ENCODE measurements at places on chromosomes 6 and 20. TPM values are rescaled to one million over a fixed set of nuclear protein-coding genes. Genes with fewer than 3 reads are reported as not detected.

DNA sequence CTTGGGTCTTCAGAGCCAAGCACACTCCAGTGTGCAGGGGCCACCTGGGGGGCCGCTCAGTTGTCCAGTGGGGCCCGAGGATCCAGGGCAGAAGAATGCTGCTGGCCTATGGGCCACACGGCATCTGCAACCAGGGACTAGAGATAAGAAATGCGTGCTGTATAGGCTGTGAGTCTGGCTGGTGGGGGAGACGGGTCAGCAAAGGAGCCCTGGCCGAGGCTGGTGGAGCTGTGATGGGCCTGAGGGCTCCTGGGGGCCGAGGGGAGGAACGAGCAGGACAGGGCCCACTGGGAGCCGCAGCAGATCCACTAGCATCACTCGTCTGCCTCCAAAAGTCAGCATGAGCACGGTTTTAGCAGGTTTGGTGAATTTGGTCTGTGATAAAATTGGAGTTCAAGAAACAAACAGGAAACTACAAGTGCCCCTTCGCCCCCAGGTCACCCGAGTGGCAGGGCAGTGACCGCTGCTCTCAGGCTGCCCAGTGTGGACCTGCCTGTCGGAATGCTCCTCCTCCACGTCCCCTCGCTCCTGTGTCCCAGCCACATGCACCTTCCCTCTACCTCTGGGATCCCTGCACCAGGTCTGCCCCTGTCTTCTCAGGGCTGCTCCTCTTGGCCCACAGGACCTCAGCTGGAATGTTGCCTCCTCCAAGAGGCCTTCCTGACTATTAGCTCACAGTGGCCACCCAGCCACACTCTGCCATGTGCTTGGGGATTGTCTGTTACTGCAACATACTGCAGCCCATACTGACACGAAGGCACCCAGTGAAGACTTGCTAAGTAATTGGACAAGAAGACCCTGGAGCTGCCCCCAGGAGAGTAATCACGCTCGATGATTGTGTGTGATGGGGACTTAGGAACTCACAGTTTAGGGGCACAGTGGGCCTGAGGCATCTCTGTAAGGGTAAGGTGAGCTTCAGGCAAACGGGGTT, 10.9 kb downstream of the ACSS1 start:
- no peaks in the 10 kb centered on the region for H3K27me3 ChIP-seq
- H3K27ac ChIP-seq, result no peak overlapping the region
- H3K4me1 ChIP-seq, result no peaks in the 10 kb centered on the region
- H3K36me3 ChIP-seq, result no peaks in the 10 kb centered on the region

- H3K4me3 ChIP-seq, result no peak overlapping the region
- H3K27me3 ChIP-seq, result no peaks in the 10 kb centered on the region
- H3K36me3 ChIP-seq, result no peaks in the 10 kb centered on the region
- H3K27ac ChIP-seq, result no peak overlapping the region
Measured at GRCh38 chr20:21548390-21549035, 34.6 kb upstream of the NKX2-2 start.

The STK38 gene
- total RNA-seq, result 38.0 TPM

DNA sequence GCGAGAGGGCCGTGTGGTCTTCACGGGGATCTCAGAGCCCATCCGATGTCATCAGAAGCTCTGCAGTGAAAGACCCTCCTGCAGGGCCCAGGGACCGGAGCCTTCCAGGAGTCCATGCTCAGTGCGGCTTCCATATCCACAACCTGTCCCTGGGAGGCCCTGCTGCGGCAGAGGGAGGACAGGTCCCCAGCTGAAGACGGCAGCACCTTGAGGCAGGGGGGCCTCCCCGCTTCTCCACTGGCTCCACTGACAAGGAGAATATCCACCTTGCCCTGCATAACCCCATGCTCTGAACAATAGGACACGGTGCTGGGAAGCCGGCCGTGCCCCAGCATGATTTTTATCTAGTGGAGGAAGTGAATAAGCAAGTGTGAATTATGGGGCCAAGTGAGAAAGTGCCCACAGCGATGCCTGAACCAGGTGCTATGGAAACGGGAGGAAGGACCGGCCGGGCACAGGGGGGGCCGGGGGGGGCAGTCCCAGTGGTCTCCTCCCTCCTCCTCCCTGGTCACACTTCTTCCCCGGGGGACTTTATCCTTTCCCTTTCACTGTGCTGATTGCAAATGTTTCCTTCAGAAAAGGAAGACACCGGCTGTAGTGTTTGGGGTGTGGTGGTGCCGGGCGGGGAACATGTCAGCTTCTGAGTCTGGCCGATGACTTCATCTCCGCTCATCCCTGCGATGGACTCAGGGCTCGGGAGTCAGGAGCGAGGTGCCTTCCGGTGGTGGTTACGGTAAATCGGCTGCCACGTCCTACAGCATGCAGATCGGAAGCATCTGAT, 225.1 kb downstream of the ERMARD start:
- no peaks in the 10 kb centered on the region for H3K27me3 ChIP-seq
- no peaks in the 10 kb centered on the region for H3K36me3 ChIP-seq
- no peaks in the 10 kb centered on the region for H3K4me1 ChIP-seq

The GPR63 gene
- 0.44 TPM for total RNA-seq
